KBM-7 (cell line): ENCODE measurements at places on chromosomes 12 and 14.

GRCh38 chr12:99713946-99714520 is 66.5 kb downstream of the GARIN6 start:
- DNase-seq, result no peak

GRCh38 chr14:50813544-50813863 is 17.5 kb downstream of the NIN start:
- peak; percentile 74 for DNase-seq

DNA sequence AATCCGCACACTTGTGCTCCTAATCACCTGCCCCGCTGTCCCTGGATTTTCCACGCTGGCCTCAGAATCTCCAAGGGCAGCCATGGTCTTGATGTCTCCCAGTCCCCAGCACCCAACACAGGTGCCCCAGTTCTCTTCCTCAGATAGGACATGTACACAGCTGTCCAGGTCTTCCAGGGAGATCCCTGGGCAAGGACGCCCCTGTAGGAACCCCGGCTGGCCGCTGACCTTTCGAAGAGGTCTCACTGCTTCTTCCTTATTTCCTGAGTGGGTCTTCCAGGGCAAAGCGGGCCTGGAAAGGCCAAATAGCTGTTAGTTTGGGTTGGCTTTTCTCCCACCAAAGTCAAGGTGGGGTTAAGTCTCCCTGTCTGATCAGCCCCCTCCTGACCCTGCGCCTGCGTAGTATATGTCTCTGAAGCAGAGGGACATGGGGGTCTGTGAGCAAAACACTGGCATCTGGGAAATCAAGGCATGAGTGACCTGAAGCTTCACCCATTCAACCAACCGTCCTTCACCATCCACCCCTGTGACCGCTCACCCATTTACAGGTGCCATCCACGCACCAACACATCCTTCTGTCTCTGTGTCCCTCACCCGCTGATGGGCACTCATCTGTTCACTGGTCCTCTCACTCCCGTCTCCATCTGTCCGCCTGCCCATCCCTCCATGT is 4.6 kb downstream of the BEGAIN start:
- DNase-seq, result no peak

GRCh38 chr12:57772429-57773322 is at the start of gene EEF1AKMT3:
TSS of gene EEF1AKMT3 (plus strand) at chr12:57772614. CDS start at chr12:57772725, 111 bp downstream.
- no peak for DNase-seq

GRCh38 chr14:41615011-41615595 is 8.4 kb downstream of the LRFN5 start:
- DNase-seq, result no peak

DNA sequence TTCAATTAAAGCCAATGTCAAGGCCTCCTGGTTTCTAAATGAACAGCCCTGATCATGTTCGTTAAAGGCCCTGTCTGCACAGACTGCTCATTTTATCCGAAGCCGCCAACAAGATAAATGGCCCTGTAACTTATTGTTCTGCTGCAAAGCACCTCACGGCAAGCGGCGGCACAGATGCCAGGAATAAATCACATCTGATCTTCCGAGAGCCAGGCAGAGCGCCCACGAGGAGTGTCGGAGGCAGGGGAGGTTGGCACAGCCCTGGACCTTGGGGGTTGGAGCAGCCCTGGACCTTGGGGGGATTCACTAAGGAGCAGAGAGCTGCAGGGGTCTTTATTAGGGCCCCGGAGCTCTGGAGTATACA is 110.5 kb downstream of the SCARB1 start:
- DNase-seq, result no peak

GRCh38 chr12:25200703-25201102 is 5.7 kb downstream of the ETFRF1 start:
- no peak for DNase-seq

DNA sequence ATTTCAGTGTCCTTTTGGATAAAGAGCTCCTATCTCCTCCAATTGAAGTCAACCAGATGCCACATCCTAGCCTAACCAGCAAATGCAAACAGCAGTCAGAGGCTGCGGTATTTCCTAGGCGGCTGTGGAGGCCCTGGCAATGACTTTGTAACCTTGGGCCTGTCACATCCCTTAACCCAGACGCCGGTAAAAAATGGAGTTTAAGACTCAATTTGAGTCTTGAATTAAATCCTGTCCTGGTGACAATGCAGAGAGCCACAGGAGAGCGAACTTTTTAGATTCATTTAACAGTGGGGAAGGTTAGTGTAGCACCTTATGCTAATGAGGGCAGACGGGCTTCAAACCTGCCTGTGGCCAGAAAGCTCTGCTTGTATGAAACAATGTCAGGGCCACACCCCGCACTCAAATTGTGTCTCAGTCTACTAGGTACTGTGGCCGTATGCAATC is 1.3 kb downstream of the C12orf75 start:
- no peak for DNase-seq

- DNase-seq, result peak; percentile 57
Observed at GRCh38 chr12:1611803-1612572, 17.0 kb upstream of the WNT5B start.

DNA sequence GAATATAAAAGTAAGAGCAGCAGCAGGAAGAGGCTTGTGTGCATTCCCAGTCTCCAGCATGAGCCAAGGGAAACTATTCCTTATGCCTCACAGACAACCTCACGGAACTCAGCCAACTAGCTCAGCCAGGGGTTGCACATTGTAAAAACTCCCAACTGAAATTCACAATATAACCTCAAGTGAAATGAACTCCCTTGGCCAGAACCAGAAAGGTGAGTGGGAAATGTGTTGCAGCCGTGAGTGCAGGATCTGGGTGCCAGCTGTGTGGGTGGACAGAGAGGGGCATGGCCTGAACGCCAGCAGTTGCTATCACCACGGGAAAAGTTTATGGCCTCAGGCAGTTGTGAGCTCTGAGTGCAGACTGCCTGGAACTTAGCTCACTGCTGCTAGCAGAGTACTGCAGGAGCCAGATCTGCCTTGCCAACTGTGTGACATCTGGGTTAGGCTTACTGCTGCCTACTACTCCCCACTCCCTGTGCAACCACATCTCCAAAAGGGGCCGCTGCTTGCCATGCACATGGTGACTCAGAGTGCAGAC is 2.3 kb upstream of the CLEC1A start:
- no peak for DNase-seq

DNA sequence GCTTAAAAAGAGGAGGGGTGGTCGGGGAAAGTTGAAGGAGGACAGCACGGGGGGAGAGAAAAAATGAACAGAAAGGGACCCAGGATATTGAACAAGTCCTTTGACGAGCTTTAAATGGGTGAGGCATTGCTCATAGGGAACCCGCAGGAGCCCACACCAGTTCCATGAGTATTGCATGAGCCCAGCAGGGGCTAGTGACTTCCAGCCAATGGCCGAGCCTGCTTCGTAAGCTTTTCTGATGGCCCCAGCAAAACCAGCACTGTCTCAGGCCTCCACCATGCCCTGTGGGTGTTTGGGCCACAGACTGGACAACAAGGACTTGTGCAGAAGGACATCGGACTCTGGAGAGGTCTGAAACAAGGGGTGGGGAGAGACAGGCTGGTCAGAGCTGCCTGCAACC is 109.5 kb downstream of the ZFP36L1 start:
- DNase-seq, result no peak

DNA sequence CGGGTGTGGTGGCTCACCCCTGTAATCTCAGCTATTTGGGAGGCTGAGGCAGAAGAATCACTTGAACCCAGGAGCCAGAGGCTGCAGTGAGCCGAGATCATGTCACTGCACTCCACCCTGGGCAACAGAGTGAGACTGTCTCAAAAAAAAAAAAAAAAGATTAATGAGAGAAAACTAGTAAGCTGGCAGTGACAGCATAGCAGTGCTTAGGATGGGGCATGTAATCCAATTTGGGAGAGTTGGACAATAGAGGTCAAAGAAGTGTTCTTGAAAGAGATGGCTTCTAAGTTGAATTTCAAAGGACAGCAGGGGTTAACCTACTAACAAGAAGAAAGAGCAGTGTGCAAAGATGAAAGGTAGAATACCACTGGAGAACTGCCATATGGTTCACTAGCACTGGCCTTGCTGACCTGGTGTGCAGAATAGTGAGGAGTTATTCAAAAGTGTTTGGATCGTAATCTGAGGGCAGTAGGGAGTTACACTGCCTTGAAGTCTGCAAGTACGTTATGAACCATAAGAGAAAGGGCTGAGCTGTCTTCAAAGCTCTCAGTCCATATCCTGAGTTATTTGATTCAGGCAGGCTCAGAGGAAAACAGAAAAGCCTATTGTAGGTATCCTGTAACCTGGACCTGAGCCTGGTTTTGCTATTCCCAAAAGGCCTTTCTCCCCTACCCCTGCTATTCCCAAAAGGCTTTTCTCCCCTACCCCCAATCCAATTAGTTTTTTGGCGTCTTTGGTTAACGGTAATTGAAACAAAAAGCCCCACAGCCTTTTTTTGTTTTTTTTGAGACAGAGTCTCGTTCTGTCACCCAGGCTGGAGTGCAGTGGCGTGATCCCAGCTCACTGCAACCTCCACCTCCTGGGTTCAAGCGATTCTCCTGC is 3.4 kb downstream of the XPOT start:
- DNase-seq, result no peak

- no peak for DNase-seq
Observed at GRCh38 chr14:43449291-43449690, 1057.8 kb downstream of the FSCB start.

DNA sequence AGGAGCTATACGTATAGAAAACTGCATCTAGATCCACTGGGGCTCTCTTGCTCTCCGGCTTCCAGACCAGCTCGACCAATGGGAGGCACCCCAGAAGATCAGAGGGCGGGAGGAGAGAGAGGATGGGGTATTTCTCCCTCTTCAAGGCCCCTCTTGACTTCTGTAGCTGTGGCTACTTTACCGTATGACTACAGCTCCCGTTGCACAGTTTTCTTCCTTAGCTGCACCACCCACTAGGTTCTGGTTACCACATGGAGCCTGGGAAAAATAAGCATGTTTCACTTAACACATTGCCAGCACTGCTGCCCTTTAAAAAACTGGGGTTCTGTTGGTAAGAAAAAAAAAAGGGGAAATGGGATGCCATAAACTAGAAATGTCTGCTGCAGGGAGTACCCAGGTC is 214.4 kb downstream of the TBX5 start:
- no peak for DNase-seq

DNA sequence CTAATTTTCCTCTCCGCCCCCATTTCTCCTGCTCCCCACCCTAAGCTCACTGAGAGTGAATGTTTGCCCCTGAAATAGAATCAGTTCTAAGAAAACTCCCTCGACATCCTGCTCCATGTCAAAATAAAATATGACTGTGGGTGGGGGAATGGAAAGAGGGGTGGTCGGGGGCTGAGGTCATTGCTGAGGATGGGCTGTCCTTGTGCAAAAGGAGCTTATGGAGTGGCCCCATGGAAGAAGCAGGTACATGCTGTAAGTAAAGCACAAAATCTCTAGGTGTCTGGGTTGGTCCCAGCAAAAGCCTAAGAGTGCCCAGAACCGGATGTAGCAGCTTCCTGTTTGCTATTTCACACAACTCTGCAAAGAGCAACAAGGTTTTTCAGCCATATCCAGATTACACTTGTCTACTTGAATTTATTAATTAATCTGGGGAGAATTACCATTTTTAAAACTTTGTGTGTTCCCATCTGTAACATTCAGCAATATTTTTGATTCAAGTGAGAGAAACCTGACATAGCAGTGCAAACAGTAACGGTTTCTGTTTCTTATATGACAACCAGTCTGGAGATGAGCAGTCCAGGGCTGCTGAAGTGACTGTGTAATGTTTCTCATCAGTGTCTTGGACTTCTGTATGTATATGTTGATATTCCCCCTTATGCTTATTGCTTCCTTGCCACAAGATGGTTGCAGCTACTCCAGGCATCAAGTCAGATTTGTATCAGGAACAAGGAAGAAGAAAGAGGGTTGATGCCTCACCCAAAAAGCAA is 40.4 kb upstream of the GZMB start:
- DNase-seq, result peak; percentile 9

GRCh38 chr14:91473046-91473445 is 37.1 kb downstream of the PPP4R3A start:
- DNase-seq, result no peak

- DNase-seq, result no peak
Observed at GRCh38 chr12:13041224-13041623, 3.0 kb upstream of the FAM234B start.

GRCh38 chr14:70343141-70343540 is 16.3 kb downstream of the COX16 start:
- DNase-seq, result no peak

GRCh38 chr12:91741932-91742331 is 403.7 kb downstream of the BTG1 start:
- DNase-seq, result no peak

- no peak for DNase-seq
Observed at GRCh38 chr12:41548926-41549325, 360.8 kb downstream of the PDZRN4 start.

DNA sequence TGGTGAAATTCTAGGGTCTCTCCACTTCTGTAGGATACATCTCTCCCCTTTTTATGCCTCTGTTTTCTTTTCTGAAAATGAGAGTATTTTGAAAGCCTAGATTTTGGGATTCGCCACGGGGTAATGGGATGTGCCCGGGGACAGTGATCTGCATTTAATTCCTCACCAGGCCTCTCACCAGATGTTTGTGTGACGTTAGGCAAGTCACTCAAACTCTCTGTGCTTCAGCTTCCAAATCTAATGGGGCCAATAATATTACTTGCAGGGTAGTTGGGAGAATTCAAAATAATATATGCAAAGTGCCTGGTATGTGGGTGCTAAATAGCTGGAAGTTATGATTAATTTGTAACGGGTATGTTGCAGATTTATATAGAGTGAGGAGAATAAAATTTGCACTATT is 78.8 kb downstream of the C12orf75 start:
- DNase-seq, result no peak

DNA sequence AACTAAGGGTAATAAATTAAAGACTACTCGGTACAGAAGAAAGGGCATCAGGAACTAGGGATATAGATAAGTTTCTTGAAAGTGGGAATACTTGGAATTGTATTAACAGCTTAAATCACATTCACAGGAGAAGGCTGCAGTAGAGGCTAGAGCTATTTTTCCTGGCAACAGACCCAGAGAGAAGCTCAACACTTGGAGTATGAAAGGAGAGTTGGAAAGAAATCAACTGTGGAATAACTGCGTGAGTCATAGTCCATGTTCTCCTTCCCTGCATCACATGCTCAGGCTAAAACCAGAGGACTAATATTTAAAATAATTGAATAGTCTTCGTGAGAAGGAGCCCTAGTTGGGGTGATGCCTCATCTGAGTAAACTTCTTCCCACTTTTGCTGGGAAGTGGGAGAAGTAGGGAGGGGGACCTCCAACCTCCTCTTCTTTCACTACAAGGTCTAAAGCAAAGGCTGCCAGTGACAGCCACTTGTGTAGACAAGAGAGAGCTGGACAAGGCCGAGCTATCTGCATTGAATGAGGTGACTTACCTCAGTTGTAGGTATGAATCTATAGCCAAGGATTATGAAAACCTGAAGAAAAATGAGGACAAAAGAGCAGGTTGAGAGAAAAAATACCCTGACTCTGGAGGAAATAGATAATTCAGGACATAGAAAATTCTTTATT is 32.7 kb downstream of the DYRK2 start:
- DNase-seq, result no peak

DNA sequence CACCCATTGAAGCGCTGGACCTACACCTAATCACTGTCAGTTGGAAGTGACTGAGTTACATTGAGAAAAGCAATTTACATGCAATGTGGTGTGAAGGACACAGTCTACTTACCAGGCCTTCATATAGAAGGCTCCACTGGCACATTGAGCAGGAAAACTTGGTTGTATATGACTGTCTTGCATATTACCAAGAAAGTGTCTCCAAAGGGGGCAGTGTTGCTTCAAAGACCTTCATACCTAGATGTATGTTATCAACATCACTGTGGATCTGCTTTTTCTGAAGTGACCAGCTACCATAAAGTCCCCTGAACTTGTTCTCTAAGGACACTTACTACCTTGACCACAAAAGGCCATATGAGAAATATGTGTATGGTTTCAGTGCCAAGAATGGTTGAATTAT is 64.1 kb downstream of the NELL2 start:
- DNase-seq, result no peak

- peak; percentile 67 for DNase-seq
Observed at GRCh38 chr12:42284157-42284556, 41.7 kb downstream of the ZCRB1 start.
